EH (cell line): ENCODE measurements at places on chromosomes 5 and 9.
A peak's percentile ranks its signal among the peaks of the same experiment; 100 is the strongest.

DNA sequence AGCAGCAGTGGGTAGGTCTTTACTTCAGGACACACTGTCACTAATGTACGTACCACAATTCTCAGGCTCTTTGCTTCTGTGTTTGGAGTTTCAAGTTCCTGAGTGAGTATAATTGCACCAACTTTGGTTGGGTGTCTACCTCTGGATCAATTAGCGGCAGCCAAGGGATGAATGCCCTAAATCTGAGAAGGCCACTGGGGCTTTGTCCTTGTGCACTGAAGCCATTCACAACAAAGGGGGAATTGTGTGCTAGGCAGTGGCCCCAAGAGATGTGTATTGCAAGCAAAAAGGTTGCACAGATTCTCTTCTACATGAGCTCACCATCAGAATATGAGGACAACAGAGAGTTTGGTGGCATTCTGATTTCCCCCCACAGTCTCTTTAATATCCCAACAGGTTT is 3.9 kb upstream of the PHF24 start:
- DNase-seq, result no peak

GRCh38 chr9:79236466-79236865 is 335.3 kb upstream of the TLE4 start:
- peak; percentile 24 for DNase-seq

- peak; percentile 30 for DNase-seq
Observed at GRCh38 chr5:10827571-10827970, 66.5 kb upstream of the DAP start.

- peak; percentile 43 for DNase-seq
Observed at GRCh38 chr9:129121483-129121882, 10.3 kb downstream of the PTPA start.

GRCh38 chr5:178547753-178548415 is 42.3 kb downstream of the COL23A1 start:
- no peak for DNase-seq

DNA sequence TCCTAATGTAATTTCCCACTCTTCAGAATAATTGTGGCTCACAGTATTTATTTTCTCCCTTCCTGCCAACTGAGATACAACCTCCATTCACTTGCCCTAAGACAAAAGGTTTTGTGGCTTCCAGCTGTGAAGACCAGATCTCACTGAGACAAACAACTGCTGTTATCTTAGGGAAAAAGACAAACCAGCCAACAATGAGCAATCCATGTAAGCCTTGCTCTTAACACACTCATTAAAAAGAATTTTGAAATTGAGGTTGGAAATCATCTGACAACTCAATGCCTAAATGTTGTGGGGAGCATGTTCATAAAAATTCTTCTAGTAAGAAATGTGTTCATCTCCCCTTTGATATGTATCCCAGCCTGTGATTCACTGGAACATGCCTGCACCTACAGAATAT is 132.9 kb downstream of the ADAMTSL1 start:
- peak; percentile 72 for DNase-seq

GRCh38 chr9:76756941-76757673 is 7.1 kb upstream of the PCA3 start:
- DNase-seq, result no peak

- peak; percentile 96 for DNase-seq
Observed at GRCh38 chr5:150058480-150059126, 27.8 kb downstream of the CSF1R start.

- no peak for DNase-seq
Observed at GRCh38 chr5:88997937-88998336, 115.0 kb upstream of the MEF2C start.

GRCh38 chr9:89437772-89438171 is 60.1 kb downstream of the SEMA4D start:
- no peak for DNase-seq

GRCh38 chr9:35611230-35611797 is 6.3 kb downstream of the TESK1 start:
- DNase-seq, result peak; percentile 53

DNA sequence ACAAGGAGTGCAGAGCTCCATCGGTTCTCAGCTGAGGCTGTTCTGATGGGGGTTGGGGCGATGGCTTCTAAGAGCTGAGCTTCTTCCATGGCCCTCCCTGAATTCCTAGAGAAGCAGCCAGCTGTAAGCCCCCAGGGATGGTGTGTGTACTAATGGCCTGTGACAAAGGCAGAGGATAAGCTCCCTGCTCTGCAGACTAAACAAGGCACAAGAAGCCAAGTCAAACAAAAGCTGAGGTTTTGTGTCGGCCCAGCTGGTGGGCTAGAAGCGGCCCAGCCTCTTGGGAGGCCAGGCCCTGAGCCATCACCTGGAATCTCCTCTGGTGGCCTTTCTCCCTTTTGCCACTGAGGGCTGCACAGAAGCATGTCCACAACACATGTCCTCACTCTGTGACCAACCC is 75.0 kb upstream of the XPA start:
- no peak for DNase-seq

DNA sequence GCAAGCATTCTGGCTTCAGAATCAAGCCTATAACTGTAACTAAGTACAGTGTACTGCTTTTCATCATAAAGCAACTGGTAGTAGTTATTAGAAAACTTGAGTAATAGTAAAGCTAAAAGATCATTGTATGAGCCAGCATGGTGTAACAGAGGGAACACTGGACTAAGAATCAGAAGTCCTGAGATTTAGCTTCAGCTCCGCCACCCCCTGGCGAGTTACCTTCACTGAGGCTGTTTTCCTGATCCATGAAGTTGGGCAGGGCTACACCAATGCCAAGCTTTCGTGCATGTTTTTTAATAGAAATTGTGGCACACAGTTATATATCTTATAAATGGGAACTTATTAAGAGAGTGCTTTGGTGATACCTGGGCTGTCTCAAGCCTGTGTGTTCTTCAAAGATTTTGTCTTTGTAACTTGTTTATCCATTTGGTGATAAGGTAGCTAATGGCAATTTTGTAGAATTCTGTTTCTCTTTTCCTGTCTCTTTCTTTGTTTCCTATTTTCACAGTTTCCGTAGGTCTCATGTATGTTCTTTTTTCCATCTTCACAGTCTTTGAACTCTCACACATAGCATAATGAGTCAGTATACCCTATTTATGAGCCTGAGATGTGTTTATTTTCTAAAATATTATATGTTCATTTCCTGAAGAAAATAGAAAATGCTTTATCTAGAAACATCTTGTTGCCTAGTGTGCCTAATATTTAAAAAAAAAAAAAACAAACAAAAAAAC is 102.3 kb downstream of the GDNF start:
- no peak for DNase-seq
